HFFc6 (cell line): ENCODE measurements at places on chromosomes 12 and 14.

DNA sequence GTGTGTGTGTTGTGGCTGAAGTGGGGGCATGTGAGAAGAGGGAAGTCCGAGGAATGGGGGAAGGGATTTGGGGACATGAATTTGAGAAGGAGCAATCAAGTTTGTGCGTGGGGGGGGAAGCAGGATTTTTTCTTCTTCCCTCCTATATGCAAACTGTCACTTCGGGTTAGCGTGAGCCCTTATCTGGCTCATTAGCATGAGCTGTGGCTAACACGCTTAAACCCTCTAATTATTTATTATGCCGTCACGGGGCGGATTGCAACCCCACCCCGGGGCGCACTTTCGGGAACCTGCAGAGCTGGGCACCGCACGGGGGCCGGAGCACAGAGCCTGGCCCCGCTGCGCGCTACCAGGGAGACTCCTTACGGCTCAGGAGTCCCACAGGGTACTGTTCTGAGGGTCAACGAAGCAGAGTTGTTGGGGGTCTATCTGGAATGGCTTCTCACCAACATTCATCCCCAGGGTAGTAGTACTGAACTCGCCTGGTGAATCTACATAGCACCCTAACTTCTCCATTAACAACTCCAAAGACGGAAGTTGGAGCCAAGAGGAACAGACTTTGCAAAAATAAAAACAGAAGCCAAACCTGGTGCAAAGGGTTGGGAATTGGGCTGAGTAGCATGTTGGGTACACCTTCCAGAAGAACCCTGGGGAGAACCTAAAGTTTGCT, 6.4 kb upstream of the ASCL1 start:
- no peak for DNase-seq

DNA sequence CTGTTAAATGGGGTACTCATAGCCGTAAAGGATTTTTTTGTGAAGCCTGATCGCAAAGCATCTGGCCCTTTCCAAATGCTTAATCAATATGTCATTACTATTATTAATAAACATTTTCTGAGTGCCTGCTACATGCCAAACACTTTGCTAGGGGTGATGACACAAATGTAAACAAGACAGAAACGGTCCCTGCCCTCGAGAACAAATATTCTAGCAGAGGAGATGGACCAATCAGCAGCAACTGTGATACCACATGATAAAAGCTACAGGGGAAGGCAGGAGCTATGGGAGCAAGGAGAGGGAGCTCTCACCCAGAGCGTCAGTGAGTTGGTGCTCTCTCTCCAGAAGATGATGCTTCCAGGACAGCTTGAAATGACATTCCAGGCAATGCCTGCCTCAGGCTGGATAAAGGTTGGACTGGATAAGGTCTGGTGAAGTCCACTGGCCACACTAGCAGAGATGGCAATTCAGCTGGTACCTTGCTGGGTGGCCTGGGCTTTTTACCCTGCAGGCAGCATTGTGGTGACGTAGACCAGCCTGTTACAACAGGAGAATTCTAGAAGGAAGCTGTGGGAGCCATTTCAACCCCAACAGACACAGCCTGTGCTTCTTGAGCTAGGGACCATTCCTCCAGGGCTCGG, 41.1 kb downstream of the ERH start:
- no peak for DNase-seq

DNA sequence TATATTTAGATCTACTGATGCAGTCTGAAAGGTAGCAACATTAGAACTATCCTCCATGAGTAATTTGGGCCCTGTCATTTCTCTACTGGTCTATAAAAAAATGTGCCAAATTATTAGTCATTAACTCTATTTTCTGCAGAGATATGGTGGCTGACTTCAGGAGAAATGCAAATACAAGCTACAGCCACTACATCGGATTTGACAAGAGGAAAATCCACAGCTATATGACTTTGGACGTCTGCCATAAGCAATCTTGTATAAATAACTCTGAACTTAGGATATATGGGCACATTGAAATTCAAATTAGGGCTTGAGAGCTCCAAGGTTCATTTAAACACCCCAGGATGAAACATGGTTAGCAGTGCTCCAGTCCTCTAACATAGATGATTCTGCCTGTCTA, 983.0 kb upstream of the LRFN5 start:
- DNase-seq: no peak

DNA sequence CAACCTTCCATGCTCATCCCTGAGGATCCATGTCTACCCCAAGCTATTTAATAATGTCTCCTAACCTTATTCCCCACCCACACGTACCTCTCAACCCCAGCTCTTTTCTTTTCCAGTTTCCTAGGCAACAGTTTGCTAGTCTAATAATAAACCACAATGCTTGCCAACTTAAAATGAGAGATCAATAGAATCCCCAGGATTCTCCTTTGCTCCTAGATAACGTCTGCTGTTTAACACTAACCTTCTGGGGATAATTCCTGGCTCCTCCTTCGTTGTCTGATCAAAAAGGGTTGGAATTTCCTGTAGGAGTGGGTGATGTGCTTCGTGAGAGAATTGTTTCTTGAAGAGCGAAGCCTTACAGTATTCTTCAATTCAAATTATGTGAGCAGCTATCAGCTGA, 42.2 kb upstream of the DBX2 start:
- DNase-seq: no peak

DNA sequence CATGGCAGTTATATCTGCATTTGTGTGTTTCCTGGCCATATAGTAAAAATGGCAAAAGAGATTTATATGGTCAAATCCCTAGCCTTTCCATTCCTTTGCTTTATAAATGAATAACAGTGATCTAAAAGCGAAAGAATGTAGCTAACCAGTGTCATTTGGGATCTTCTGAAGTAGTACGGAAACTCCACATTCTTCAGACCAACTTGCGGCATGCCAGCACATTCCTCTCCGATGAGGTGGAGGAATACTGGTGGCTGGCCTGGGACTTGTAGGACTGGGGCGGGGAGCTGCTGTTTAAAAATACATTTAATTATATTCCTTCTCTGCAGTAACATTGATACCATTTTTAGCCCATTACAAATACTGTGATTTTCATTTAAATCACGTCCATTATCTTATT, 85.3 kb downstream of the SAMD4A start:
- DNase-seq: peak; percentile 99

- no peak for DNase-seq
Observed at GRCh38 chr12:104677441-104678089, 220.8 kb downstream of the CHST11 start.

DNA sequence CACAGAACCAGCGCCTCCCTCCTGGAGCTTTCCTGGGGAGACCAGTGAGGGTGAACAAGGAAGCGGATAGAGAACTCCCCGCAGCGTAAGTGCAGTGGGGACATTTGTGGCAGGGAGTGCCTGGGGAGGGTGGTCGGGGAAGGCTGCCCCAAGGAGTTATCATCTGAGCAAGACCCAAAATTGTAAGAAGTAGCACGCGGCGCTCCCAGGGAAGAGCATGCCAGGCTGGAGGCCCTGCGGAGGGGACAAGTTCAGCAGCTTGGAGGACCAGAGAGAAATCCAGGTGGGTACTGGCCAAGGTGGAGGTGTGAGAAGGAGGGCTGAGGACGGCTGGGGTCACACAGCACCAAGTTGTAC, 46.2 kb upstream of the RIMBP2 start:
- DNase-seq: no peak

GRCh38 chr12:64450711-64451486, 1.0 kb upstream of the TBK1 start:
- DNase-seq: no peak

GRCh38 chr12:67590149-67590790, 58.3 kb upstream of the DYRK2 start:
- DNase-seq: no peak

- no peak for DNase-seq
Observed at GRCh38 chr14:92950773-92951172, 27.8 kb downstream of the CHGA start.

DNA sequence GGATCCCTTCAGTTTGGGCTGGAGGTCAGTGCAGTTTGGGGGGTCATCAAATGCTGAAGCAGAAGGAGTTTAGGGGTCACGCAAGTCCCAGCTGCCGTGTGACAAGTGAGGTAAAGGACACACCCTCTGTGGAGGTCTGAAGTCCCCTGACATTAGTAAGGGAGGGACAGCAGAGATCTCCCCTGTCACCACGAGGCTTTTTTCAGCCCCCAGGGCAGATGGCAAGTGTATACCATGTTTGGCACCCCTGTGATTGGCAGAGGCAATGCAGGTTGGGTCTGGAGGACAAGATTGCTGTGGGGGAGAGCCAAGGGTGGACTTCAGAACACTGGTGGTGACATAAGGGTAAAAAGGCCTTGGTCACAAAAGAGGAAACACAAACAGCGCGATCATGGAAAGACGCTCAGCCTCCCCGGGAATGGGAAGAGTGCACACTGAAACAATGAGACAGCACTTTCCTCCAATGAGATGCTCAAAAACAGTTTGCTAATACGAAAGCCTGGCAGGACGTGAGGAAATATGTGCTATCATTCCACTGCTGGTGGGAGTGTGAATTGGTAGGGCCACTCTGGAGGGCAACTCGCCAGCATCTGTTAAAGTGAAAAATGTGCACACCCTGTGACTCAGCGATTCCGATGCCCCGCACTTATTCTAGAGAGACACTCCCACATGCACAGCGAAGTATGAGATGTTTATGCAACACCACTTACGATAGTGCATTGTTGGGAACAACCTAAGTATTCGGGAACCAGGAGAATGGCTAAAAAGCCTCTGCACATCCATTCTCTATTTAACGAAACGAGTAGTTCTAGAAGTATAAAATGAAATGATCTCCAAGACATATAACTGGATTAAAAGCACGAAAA, 14.4 kb upstream of the CD27 start:
- peak; percentile 95 for DNase-seq

- peak; percentile 6 for DNase-seq
Observed at GRCh38 chr14:46344327-46344937, 307.1 kb downstream of the RPL10L start.

- no peak for DNase-seq
Observed at GRCh38 chr12:67039995-67040860, 228.9 kb upstream of the CAND1 start.

- no peak for DNase-seq
Observed at GRCh38 chr14:31025367-31026076, at the start of gene AP4S1. AP4S1 (plus strand) TSS chr14:31025649; CDS start chr14:31066197, 40,548 bp downstream.

DNA sequence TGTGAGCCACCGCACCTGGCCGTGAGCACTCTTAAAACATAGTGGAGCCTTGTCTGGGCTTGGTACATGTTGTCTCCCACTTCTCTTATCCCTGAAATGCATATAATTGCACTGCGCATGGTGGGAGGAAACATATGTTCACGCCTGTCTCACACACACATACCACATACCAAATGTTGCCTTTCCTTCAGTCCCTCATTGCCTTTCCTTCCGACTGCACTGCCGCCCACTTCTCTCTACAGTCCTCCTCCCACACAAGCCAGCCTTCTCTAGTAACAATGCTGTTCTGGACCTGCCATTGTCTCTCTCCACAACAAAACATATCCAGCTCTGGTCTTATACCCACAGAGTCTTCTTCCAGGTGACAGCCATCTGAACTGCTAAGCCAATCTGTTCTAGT, 88.3 kb upstream of the PTHLH start:
- DNase-seq: no peak

DNA sequence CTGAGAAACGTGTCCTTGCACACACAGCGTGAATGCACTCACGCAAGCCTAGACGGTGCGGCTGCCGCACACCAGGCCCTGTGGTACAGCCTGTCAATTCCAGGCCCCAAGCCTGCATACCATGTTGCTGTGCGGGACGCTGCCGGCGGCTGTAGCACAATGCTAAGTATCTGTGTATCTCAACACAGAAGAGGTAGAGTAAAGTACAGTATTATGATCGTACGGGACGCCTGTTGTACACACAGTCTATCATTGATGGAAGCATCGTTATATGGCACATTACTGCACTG, 45.0 kb downstream of the AMN start:
- no peak for DNase-seq

- DNase-seq: peak; percentile 65
Observed at GRCh38 chr14:90677484-90678050, 138.7 kb downstream of the TTC7B start.

DNA sequence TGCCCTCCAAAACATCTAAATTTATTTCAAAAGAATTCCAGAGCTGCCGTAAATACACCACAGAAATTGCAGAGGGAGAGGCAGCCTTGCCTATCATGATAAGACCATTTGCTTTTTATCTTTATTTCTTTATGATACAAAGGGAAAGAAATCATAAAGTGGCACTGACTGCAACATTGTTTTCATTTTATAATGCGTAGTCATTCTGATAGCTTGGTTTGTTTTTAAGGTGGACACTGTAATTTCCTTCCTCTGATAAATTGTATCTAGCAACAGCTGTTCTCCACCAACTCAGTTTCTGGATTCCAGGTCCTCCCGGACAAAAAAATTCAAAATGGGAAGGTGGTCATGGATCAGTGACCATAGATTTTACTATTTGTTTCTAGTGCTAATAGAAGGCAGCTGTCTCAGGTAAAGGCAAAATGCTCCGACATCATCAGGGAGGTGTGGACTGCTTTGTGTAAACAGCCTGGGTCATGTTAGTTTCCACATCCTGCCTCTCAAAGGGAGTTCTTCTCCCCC, 623 bp upstream of the TSPAN8 start:
- DNase-seq: no peak

- no peak for DNase-seq
Observed at GRCh38 chr14:48925184-48925583, 661.0 kb downstream of the RPS29 start.

- DNase-seq: no peak
Observed at GRCh38 chr12:53990311-53991076, 5.5 kb downstream of the HOXC10 start.

GRCh38 chr12:95790033-95790916, at the start of gene NTN4:
NTN4 (minus strand) TSS chr12:95790764; CDS start chr12:95790309, 455 bp downstream.
- peak; percentile 33 for DNase-seq

GRCh38 chr14:39417014-39417413, 15.2 kb downstream of the FBXO33 start:
- DNase-seq: peak; percentile 13

- peak; percentile 9 for DNase-seq
Observed at GRCh38 chr12:31466768-31467167, 124.2 kb downstream of the DENND5B start.

GRCh38 chr12:111222523-111222922, 146.4 kb downstream of the PHETA1 start:
- DNase-seq: no peak
